ENCODE measurements at places on chromosomes 3 and 15. TPM values are rescaled to one million over a fixed set of nuclear protein-coding genes. Genes with fewer than 3 reads are reported as not detected.
A peak's percentile ranks its signal among the peaks of the same experiment; 100 is the strongest.

GRCh38 chr3:132008837-132009236, 26.0 kb downstream of the CPNE4 start:
- H3K27ac ChIP-seq: no peak overlapping the region
- H3K27me3 ChIP-seq: no peaks in the 10 kb centered on the region
- H3K4me1 ChIP-seq: peaks cover 12% of the 10 kb centered on the region
- peak; percentile 3 for DNase-seq
- no peaks in the 10 kb centered on the region for H3K36me3 ChIP-seq
- no peak overlapping the region for H3K4me3 ChIP-seq

DNA sequence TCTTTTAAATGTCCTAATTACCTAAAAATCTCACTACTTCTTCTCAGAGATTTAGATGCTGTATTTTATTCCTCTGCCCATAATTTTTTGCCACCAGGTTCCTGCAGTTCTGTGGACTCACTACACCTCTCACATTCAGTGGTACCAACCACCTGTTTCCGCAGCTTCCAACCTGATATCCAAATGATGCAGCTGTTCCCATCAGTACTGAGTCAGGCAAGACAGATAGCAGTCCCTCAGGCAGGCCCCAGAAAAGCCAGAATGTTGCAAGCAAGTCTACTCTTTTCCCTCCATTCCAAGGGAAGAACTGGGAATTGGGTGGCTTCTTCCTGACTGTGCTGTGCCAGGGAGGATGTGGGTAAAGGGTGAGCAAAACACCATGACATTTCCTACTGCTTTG, 39.0 kb downstream of the MNS1 start:
- DNase-seq: no peak
- H3K27me3 ChIP-seq: no peaks in the 10 kb centered on the region
- no peak overlapping the region for H3K27ac ChIP-seq

DNA sequence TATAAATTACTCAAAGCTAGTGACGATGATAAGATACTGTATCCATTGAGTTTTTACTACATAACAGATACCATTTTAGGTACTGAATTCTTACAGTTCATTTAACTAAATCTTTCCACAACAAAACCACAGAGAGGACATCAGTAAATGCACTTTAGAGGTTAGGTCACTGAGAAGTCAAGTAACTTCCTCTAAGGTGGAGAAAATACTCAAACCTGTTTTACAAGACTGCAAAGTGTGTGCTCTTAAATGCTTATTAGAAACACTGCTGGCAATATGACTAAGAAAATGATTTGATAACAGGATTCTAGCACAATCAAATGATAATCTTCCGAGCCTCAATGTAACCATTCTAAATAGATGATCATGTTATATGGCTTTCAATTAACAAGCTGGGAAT, 99.4 kb downstream of the UBE3A start:
- no peaks in the 10 kb centered on the region for H3K4me1 ChIP-seq
- DNase-seq: no peak
- no peak overlapping the region for H3K27ac ChIP-seq
- H3K4me3 ChIP-seq: no peak overlapping the region
- peaks cover 11% of the 10 kb centered on the region for H3K36me3 ChIP-seq

DNA sequence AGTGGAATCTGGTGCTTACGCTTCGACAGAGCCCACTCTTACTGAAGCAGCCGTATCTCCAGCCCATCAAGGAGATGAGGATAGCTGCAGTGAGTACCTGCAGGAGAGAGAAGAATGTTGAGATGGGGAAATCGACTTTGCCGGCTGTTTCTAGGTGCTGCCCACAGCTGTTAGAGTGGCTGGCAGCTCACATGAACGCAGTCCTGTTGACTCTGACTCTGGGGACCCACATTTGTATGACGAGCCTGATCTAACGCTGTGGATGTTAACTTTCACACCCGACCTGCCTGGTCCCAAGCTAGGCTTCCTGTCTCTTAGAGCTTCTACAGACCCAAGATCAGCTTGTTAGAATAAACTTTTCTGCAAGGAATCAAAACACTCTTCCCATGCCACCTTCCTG, 8.9 kb upstream of the DYNLT2B start:
- H3K27ac ChIP-seq: no peak overlapping the region
- DNase-seq: no peak
- H3K27me3 ChIP-seq: no peaks in the 10 kb centered on the region
- H3K4me1 ChIP-seq: no peaks in the 10 kb centered on the region
- no peak overlapping the region for H3K4me3 ChIP-seq

- no peaks in the 10 kb centered on the region for H3K27me3 ChIP-seq
- no peak overlapping the region for H3K4me3 ChIP-seq
- peak; percentile 69 for DNase-seq
- H3K27ac ChIP-seq: no peak overlapping the region
- peaks cover 32% of the 10 kb centered on the region for H3K4me1 ChIP-seq
These were observed 4.3 kb upstream of the MYL3 start for GRCh38 chr3:46867550-46867898.

- peaks cover 43% of the 10 kb centered on the region for H3K4me1 ChIP-seq
- no peak for DNase-seq
- H3K36me3 ChIP-seq: no peaks in the 10 kb centered on the region
- H3K27me3 ChIP-seq: no peaks in the 10 kb centered on the region
- H3K4me3 ChIP-seq: no peak overlapping the region
- peak overlapping the region; percentile 93 for H3K27ac ChIP-seq
These were observed 3.7 kb downstream of the SLCO3A1 start for GRCh38 chr15:91857224-91857585.

DNA sequence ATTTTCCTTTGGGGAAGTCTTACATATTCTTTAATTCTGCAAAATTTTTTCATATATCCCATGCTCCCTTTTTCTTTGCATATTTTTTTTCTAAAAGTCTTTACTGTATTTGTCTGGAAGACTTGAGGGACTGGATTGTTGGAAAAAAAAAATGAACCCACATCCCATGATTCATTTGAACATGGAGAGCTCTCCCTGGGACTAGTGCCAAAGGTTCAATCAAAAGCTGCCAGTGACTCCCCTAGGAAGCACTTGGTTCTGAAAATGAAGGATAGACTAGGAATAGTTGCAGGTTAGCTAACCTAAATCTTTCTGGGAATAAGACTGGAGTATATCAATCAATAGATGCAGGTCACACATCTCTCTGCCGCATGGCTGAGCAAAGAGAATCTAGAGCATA, 16.4 kb upstream of the BNC1 start:
- no peak overlapping the region for H3K4me3 ChIP-seq
- peaks cover 9% of the 10 kb centered on the region for H3K4me1 ChIP-seq
- H3K27me3 ChIP-seq: no peaks in the 10 kb centered on the region
- no peak overlapping the region for H3K27ac ChIP-seq

GRCh38 chr3:18044971-18045880, 302.8 kb upstream of the TBC1D5 start:
- peaks cover 9% of the 10 kb centered on the region for H3K4me1 ChIP-seq
- no peak overlapping the region for H3K27ac ChIP-seq
- H3K27me3 ChIP-seq: no peaks in the 10 kb centered on the region
- no peaks in the 10 kb centered on the region for H3K36me3 ChIP-seq
- no peak overlapping the region for H3K4me3 ChIP-seq
- no peak for DNase-seq

DNA sequence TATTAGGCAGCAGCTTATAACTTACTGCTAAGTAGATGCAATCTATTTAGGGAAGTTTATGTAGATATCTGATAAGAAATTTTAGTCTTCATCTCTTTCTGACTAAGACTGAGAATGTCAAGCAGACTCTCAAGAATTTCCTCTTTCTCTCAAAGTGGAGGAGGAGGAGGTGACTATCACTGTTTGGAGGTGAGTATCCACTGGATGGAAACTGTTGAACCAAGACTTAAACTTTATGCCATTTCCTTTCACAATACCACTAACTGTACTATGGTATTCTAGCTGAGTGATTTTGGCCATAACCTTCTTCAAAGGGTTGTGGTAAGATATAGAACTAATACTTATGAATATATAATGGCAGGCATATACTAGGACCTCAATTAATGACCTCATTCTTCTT, 64.6 kb downstream of the TPRG1 start:
- no peak for DNase-seq
- H3K4me3 ChIP-seq: no peak overlapping the region
- H3K36me3 ChIP-seq: no peaks in the 10 kb centered on the region
- H3K27ac ChIP-seq: no peak overlapping the region
- H3K27me3 ChIP-seq: no peaks in the 10 kb centered on the region
- no peaks in the 10 kb centered on the region for H3K4me1 ChIP-seq

- H3K4me3 ChIP-seq: no peak overlapping the region
- no peaks in the 10 kb centered on the region for H3K27me3 ChIP-seq
- H3K36me3 ChIP-seq: no peaks in the 10 kb centered on the region
- no peaks in the 10 kb centered on the region for H3K4me1 ChIP-seq
These were observed 17.1 kb upstream of the MRPS22 start for GRCh38 chr3:139326707-139327106.

- no peak overlapping the region for H3K27ac ChIP-seq
- H3K36me3 ChIP-seq: no peaks in the 10 kb centered on the region
- no peaks in the 10 kb centered on the region for H3K27me3 ChIP-seq
- no peak overlapping the region for H3K4me3 ChIP-seq
- no peak for DNase-seq
These were observed 108.5 kb downstream of the SYNPR start for GRCh38 chr3:63386568-63386967.

DNA sequence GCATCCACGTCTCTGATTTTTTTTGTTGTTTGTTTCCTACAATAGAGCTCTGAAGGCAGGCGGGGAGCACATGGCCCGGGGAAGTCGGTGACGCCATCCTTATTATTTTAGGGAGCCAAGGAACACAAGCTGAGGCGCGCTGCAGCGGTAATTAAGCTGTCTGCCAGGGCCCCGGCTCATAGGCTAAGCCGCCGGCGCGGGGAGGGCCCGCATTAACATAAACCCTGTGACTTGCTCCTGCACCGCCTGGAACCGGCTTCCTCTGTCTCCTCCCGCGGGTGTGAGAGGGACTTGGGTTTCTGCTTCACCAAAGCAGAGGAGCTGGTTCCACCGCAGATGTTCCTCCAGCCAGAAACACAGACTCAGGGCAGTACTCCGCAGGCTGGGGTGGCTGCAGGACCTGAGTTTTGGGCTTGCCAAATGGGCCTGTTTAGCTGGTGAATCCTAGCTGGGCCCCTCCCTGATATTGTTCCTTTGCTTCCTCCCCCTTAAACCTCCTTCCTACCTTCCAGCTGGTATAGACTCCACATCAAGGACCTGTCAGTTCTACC, 25.3 kb downstream of the ANP32A start:
- H3K36me3 ChIP-seq: no peaks in the 10 kb centered on the region
- DNase-seq: peak; percentile 93
- H3K27ac ChIP-seq: peak overlapping the region; percentile 80
- no peak overlapping the region for H3K4me3 ChIP-seq
- H3K4me1 ChIP-seq: peaks cover 42% of the 10 kb centered on the region
- no peaks in the 10 kb centered on the region for H3K27me3 ChIP-seq

DNA sequence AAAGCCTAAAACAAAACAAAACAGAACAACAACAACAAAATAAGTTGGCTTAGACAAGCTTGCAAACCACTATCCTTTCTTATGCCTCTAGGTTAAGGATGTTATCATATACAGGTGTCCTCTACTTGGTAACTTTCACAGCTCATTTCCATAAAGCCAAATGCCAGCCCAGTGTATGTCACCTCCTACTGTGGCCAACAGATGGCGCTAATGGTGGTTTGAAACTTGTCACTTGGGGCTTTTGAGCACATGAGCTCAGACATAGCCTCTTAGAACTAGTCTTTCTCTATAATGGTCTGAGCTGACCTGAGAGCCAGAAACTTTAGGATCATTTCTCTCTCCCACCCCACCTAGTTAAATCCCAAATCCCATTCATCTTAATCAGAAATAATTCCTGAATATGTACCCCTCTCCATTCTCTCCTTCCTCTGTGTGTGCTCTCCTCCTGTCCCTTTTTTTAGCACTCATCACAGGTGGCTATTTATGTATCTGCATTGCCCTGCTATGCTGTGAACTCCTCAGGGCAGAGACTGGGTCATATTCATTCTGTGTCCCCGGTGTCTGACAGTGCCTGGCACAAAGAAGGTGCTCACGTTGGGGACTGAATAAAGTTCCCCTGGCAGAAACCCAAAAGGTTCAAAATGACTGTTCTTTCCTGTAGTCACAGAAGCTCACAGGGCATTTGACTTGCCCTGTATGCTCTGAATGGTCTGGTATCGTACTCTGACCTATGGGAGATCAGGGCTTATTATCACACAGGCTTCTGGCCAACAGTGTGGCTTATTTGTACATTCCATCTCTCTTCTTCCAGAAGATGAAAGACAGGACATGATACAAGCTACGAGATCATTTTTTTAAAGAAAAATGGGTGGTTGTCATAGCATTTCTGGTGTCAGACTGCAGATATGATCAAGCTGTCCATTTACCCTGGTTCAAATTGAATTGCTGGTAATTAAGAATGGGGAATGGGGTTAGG, 319.3 kb upstream of the AZI2 start:
- no peak overlapping the region for H3K27ac ChIP-seq
- H3K4me1 ChIP-seq: peaks cover 8% of the 10 kb centered on the region
- no peaks in the 10 kb centered on the region for H3K36me3 ChIP-seq
- no peak overlapping the region for H3K4me3 ChIP-seq
- H3K27me3 ChIP-seq: no peaks in the 10 kb centered on the region

DNA sequence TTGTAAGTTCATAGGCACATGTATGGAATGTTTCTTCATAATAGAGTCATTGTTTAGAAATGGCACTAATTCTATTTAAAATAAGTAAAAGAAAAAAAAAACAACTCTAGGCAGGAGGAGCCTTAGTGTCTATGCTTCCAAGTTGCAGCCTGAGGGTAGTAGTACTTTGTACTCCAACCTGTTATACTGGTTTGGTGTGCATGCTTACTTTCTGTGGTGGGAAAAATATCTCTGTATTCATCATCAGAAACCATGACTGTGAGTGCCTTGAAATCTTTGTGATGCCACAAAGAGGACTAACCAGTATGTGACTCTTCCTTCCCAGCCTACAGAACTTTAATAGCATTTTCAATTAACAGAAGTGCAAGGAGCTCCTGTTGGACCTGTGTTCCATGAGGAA, 4.4 kb downstream of the NAALADL2 start:
- H3K4me1 ChIP-seq: peaks cover 7% of the 10 kb centered on the region
- H3K4me3 ChIP-seq: no peak overlapping the region
- DNase-seq: no peak

DNA sequence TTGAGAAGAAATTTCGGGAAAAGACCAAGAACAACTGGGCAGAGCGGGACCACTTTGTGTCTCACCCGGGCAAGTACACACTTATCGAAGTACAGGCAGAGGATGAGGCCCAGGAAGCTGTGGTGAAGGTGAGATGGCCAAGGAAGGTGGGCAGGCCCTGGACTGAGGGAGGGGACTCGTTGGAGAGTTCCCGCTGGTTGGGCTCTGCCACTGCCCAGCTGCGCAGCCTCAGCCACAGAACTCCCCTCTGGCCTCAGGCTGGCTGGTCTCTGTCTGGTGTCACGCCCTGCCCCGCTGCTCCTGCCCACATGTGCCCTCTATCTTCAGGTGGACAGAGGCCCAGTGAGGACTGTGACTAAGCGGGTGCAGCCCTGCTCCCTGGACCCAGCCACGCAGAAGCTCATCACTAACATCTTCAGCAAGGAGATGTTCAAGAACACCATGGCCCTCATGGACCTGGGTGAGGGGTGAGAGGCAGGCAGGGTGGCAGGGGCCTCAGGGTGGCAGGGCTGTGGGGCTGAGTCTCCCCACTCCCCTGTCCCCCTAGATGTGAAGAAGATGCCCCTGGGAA, 2.4 kb downstream of the PARP3 start:
- no peak for DNase-seq
- no peaks in the 10 kb centered on the region for H3K27me3 ChIP-seq
- H3K4me3 ChIP-seq: no peak overlapping the region
- no peak overlapping the region for H3K27ac ChIP-seq
- H3K36me3 ChIP-seq: no peaks in the 10 kb centered on the region

Gene PLSCR2
- not detected for total RNA-seq

Gene TCF12
- 72.8 TPM for total RNA-seq

Gene TRH
- not detected for total RNA-seq

Gene CAMP
- 5.4 TPM for total RNA-seq

Gene LRIG1
- 45.8 TPM for total RNA-seq

Gene GAP43
- not detected for total RNA-seq

Gene ZNF860
- 0.67 TPM for total RNA-seq

Gene SLC41A3
- total RNA-seq: 59.8 TPM

Gene LCTL
- total RNA-seq: not detected

Data from thyroid gland (tissue), 4 donors.